ENCODE measurements at places on chromosomes 6 and 20.

GRCh38 chr6:104596091-104596490 is 263.6 kb downstream of the HACE1 start:
- DNase-seq, result no peak

DNA sequence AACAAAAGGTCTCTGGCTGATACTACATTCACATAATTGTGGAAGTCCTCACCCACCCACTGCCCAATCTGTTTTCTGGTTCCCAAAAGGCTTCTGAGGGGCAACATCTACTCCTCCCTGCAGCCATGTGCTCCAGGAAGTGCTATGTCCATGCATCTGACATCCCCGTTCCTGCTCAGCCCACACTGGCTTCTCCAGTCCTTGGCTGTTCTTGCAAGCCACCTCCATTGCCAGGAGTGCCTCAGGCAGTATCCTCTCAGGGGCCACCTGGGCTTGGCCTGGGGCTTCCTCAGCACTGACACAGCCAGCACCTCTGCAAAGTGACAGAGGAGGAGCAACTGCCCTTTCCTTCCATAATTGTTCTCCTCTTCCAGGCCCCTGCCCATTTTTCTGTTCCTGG is 18.3 kb downstream of the ARHGAP18 start:
- no peak for DNase-seq

GRCh38 chr20:19313342-19314069 is 101.1 kb downstream of the SLC24A3 start:
- no peak for DNase-seq

DNA sequence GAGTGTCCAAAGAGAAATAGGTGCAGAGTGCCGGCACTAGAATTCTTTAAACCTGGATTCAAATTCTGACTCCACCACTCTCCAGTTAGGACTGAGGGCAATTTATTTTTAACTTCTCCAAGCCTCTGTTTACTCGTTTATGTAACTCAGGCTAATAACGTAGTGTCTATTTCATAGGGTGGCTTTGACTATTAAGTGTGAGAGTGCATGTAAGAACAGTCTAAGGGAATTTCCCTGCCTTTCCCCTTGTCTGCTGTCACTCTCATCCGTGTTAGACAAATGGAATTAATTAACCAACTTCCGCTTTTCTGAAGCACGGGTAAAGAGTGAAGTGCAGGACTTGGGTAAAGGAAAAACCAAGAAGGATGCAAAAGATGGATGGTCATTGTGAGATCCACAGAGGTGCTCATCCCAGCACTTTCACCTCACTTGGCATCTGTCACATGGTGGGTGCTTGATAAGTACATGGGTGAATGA is 4.1 kb upstream of the ZKSCAN8 start:
- DNase-seq, result no peak

DNA sequence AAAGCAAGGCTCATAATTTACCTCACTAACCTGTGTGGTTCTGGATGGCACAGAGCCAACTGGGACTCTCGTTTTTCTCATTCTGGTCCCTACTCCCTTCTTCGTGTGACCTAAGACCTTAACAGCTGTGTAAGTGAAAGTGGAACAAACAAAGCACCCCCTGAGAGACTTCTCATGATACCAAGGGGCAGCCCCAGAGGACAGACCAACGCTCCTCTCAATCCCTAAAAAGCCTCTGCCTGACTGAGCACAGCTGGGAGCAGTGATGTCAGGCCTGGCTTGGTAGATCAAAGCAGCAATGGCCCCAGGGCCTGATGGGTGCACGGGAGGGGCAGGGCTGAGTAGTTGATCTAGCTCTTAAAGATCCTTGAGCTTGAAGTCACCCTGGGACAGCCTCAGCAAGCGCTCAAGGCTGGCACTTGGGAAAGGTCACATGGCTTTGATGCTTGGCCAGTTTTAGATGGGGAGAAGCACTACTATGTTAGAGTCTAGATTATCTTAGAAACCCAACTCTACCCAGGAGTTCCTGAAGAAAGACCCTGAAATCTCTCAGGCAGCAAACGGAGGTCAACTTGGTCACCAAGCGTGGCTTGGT is 16.2 kb upstream of the TGM2 start:
- DNase-seq, result no peak

DNA sequence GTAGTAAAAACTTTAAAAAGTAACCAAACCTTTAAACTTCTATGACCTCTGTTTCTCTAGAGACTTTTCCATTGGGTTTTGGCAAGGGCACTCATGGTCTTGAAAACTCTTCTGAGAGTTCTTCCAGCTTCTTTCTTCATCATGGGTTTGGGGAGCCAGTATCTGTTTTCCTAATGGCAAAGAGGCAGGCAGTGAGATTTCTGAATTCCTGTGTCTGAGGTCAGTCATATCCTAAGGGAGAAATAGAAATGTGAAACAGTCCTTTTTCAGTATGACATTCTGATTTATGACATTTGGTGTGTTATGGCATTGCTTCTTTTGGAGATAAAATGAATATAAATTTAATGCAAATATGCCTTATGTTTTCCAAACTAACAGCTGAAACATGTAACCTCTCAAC is 518.5 kb upstream of the MARCKS start:
- DNase-seq, result no peak

- DNase-seq, result no peak
These were observed 228.3 kb downstream of the TTLL2 start for GRCh38 chr6:167552961-167553735.

- no peak for DNase-seq
These were observed 479.9 kb upstream of the BTBD3 start for GRCh38 chr20:11437611-11438380.

DNA sequence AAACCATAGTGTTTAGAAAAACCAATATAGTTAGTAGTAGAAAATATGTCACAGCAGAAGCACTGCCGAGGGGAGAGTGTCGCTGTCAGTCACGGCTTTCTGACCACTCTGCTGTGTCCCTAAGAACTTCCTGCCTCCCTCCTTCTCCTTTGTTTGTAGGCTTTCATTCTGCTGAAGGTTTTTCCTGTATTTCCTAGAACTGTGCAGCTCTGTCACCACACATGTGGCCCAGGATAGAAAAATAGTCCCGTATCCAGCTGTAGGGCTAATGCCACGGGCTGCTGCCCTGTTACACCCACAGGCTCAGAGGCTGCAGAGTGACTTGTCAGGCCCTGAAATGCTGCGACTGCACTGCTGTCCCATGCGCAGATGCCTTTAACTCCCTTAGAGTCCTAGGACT is 52.6 kb upstream of the SYNJ2 start:
- DNase-seq, result no peak

- no peak for DNase-seq
These were observed 100.3 kb upstream of the MTHFD1L start for GRCh38 chr6:150765067-150765764.

DNA sequence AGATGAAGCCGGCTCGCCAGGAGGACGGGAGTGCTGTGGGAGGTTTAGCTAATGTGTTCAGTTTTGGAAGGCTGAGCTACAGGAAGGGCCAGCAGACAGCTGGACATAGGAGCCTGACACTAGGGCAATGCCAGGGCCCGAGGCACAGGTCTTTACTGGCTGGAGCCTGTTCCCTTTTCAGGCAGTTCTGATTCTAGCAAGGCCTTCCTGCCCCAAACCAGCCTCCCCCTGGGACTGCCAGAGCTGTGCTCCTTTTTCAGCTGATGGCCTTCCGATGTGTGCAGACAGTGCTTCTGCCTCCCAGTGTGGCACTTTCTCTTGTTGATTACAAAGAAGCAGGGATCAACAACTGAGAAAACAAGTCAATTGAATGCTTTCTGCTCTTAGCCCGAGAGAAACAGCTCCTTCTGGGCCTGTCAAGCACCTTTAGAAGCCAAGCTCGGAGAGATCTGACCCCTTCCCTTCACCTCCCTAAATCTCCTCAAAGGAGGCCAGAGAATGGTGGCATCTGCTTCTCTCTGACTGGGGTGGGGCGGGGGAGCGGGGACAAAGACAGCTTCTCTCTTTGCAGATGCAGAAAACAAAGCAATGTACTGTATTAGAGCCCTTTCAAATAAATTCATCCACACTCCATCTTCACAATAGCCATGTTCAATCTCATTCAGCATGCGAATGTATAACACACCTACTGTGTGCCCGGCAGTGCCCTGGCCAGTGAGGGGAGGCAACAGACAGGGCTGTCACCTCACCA is 63.2 kb downstream of the RAB44 start:
- DNase-seq, result no peak

DNA sequence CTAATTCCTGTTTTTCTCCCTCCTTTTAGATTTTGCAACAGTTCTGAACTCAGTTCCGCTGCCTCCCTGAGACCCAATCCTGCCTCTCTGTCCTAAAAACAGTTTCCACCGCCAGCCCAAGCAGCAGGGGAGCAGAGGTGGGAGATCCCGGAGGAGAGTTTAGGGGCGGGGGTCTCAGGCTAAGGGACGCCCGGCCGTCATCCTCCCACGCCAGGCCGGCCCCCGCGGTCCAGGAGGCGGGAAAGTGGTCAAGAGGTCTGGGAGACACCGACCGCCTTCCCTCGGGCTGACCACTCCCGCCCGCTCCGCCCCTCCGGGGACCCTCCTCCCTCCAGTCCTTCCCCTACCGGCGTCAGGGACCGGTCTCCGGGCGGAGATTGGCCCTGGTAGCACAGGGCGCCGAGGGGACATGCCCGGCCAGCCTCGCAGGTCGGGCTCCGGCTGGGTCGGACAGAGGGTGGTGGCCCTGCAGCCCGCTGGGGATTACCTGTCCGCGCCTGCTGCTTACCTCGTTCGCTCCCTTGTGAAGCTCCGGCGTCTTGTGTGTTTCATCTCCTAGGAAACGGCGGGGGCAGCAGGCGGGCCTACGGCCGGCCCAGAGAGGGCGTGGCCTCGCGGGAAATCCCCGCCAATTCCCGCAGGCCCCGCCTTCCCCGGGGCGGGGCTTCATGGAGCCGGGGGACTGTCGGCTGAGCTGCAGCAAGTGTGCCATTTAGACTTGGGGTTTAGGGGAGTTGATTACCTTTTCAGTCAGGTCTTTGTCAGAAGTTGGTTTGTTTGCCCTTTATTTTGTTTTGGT is at the start of gene MAK:
Gene MAK (minus strand): TSS at position 545 of the 799 bp plus-strand sequence. CDS start 7,891 bp downstream, outside the sequence.
- DNase-seq, result peak; percentile 88

GRCh38 chr6:148497717-148498116 is 155.1 kb downstream of the SASH1 start:
- no peak for DNase-seq

GRCh38 chr6:133501675-133502270 is 260.6 kb downstream of the EYA4 start:
- DNase-seq, result no peak

DNA sequence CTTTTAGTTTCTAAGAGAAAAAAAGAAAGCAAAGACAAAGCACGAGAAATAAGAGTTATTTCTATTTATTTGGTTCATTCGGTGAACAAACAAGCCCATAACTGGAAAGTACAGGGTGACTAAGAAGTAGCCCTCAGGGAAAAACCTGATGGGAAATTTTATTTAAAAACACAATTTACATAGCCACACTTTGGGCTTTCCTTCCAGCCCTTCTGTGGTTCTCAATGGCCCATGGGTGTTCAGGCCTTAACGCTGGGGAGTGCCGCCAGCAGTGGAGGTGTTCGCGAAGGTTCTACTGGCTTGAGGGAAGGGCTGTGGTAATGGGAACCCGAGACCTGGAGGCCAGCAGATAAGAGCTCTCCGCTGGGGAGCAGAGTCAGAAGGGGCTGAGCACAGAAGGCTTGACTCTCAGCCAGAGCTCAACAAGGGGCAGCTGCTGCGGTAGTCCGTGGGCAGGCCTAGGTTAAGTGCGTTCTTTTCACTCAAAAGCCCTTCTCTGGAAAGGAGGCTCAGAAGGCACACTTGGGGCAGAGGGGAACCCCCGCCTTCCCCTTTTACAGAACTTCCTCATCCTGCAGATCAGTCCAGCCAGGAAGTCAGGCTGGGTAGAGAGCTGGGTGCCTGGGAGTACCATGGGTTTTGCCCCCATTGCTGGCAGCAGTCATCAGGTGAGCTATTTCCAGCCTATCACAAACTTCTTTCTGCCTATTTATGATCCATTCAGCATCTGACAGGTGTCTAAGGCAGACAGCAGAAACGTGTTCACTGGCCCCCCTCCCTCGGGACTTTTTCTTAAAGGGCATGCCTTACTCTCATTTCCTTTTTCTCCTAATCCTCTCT is 8.8 kb upstream of the CD83 start:
- no peak for DNase-seq

- DNase-seq, result no peak
These were observed 1279.8 kb downstream of the EPHA7 start for GRCh38 chr6:92139601-92140000.

GRCh38 chr6:25883536-25883935 is 9.5 kb upstream of the SLC17A3 start:
- DNase-seq, result peak; percentile 17

DNA sequence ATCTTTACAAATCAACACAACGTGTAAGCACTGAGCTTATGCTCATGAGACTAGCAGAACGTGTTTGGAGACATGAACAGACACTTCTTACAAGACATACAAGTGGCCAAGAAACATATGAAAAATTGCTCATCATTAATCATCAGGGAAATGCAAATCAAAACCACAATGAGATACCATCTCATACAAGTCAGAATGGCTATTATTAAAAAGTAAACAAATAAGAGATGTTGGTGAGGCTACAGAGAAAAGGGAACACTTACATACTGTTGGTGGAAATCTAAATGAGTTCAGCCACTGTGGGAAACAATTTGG is 327.9 kb upstream of the SOX4 start:
- no peak for DNase-seq

GRCh38 chr20:38769376-38770295 is 21.4 kb downstream of the ACTR5 start:
- DNase-seq, result no peak

DNA sequence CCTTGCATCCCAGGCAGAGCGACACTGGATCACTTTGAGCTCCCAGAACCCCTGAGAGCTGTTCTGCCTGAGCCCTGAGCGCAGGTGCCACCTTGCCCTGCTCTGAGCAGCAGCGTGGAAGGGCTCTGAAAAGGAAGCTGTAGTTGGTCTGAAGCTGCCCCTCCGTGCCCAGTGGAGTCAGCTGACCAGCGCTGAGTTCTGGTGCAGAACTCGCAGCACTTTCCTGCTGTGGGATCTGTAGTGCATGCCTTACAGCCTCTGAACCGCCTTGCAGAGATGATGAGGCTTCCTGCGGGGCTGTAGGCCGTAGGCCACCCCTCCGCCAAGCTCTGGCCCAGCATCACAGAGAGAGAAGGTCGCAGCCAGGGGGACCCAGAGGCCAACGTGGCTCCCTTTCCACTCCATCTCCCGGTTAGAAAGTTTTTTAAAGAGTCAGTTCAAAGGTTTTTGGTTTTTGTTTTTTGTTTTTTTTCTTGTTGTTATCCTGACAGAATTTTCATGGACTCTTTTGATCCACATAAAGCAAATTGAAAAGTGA is 158.3 kb upstream of the CST7 start:
- no peak for DNase-seq

DNA sequence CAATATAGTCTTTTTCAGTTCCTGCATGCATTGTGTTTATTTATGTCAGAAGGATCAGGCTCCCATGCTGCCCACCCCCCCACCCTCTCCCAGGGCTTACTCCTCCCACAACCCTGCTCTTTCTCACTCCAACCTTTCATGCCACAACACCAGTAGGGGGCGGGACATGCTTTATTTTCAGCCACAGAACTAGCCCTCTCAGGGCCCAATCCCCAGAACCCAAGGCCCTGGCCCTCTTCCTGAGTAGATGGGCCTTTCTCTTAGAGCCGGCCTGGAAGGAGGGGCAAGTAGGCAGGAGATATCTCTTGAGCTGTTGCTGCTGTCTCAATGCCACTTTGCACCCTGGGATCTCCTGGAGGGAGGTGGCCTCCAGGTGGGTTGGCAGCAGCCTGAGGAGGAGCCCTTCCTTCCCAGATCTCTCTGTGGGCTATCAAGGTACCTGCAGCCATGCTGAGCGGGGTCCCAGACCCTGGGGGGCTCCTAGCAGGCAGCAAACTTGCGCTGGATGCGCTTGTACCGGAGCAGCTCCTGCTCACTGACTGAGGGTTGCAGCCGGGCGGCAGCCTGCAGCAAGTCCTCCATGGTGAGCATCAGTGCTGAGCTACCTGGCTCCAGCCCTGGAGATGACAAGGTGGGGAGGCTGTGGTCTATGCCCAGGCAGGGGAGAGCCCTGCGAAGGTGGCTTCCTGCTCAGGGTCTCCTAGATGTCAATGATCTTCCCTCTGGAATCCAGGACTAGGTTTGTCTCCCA is 3.5 kb downstream of the GNMT start:
- peak; percentile 58 for DNase-seq

Measured in H54 (cell line).